GM04504 (cell line): ENCODE measurements at places on chromosomes 12 and 14.

- DNase-seq = peak; percentile 99
Measured at GRCh38 chr12:56117778-56118687, at the start of gene ZC3H10. Gene ZC3H10, plus strand, starts transcription at chr12:56118266. Its CDS starts 2,297 bp downstream, at chr12:56120563.

DNA sequence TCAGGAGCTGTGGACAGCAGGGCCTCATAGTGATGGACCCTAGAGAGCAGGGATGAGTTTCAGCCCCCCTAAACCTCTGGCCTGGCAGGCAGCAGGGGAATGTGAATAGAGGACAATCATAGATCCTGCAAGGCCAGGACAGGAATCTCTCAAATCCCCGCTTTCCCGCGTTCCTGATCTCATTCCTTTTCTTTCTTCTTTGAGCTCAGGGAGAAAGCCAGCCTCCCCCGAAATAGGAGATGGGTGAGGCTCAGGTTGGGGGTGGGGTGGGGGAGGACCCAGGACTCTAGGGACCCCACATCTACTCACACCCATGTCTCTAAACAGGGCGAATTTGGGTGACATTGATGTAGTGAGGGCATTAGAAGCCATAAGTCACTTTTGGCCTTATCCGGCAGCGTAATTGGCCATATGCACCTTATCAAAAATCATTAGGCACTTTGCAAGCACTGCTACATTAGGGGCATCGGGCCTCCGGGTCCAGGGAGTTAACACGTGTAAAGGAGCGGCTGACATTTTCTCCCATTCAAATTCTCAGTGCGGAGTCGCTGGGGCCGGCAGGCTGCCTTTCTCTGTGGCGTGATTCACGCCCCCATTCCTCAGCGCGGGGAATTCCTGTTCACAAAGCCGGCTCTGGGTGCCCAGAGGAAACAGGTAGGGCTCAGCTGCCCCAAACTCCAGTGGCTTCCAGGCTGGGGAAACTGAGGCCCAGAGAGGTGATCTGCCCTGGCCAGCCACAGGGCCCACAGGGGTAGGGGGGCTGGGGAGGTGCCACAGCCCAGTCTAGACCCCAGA lies 1.5 kb downstream of the LHX5 start:
- DNase-seq = no peak

DNA sequence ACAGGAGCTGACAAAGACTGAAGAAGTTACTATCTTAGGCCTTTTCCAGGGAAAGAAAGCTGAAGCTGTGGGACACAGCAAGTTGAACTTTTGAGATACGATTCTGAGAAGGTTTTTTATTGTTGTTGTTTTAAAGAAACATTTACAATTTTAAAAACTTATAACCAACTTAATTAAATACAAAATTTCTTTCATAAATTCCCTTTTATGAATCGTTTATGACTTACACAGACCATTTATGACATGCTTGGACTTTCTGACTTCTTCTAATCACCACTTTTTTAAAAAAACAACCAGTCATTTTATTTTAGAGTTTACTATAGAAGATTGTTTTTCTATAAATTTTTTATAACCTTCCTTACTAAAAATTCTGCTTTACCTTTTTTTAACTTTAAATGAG lies 68.7 kb downstream of the DHRS2 start:
- DNase-seq = no peak

GRCh38 chr12:117674313-117674712 lies 294.5 kb downstream of the KSR2 start:
- no peak for DNase-seq

DNA sequence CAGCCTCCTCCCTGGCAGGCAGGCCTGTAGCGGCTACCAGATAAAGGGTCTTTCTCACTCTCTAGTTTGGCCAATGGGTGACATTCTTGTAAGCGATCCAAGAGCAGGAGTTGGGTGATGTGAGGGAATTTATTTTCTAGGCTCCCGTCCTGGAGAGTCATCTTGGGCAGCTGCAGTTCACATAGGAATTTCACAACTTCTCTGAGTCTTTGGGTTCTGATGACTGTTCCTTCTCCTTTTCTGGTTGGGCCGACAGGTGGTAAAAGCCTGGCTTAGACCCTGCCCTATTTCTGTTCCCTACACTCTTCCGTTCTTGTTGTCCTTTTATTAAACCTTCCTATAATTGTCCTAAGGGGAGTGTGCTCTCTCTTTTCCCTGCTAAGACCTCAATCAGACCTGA lies 42.6 kb upstream of the POC1B start:
- no peak for DNase-seq

GRCh38 chr14:102219316-102219715 lies 79.6 kb downstream of the WDR20 start:
- no peak for DNase-seq

DNA sequence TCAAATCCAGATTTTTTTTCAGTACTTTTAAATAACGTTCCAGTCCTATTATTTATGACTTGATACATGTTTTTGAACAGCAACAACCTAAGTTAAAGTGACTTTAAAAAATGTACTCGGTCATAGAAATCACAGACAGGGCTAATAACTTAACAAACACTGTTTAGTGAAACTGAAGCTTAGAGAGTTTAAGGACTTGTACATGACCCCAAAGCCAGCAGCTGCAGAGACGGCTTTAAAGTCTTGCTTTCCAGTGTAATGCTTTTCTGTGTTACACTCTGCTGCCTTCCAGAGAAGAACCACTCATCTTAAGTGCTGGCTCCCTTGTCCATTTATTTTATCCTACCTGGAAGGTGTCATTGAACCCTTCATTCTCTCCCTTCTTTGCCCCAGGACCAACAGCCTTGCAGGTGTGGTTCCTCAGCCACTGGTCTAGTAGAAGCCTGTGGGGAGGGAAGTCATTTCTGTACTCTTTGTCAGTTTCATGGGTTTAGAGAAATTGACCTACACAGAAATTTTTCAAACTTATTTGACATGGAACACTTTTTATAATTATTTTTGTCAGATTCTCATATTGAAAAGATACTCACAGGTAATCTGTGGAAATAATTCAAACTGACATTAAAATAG lies 60.9 kb downstream of the NAV3 start:
- no peak for DNase-seq

GRCh38 chr12:96445691-96446583 lies 43.4 kb upstream of the CFAP54 start:
- DNase-seq = peak; percentile 50

- DNase-seq = peak; percentile 53
Measured at GRCh38 chr12:69157023-69157655, 82.2 kb upstream of the CPSF6 start.
